ENCODE measurements at places on chromosomes 4 and X.

- DNase-seq: no peak
Observed at GRCh38 chrX:139026811-139027210, 315.3 kb upstream of the FGF13 start.

- DNase-seq: no peak
Observed at GRCh38 chr4:1210971-1211370, 38.0 kb downstream of the CTBP1 start.

DNA sequence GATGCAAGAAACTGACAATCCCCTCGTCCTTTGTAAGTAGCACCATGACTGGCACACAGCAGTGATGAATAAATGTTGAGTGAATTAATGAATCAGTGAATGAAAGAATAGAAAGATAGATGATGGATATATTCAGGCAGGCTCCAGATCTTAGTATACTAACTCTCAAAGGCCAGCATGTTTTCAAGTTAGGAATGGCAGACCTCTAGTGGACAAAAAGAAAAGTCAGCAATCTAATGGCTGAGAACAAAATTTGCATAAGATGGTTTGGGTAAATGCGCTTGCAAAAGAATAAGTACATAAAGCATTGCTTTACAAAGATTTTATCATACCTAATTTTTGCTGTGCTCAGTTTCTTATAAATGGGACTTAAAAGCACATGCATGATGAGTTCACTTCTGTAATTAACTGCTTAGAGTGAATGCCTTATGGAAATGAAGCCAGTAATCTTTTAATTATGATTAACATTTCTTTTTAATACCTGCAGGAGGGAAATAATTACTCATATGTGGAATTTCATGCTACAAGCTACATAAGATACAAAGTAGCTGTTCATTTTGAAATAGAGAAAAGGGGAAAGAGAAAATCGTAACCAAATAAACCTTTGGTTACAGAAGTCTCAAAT, 126.9 kb upstream of the GPRIN3 start:
- peak; percentile 8 for DNase-seq

- DNase-seq: no peak
Observed at GRCh38 chr4:160136021-160136420, 1033.1 kb downstream of the RAPGEF2 start.

GRCh38 chr4:176393306-176394013, 73.7 kb downstream of the SPCS3 start:
- DNase-seq: peak; percentile 16

GRCh38 chr4:168648929-168649328, 152.1 kb downstream of the PALLD start:
- DNase-seq: no peak

DNA sequence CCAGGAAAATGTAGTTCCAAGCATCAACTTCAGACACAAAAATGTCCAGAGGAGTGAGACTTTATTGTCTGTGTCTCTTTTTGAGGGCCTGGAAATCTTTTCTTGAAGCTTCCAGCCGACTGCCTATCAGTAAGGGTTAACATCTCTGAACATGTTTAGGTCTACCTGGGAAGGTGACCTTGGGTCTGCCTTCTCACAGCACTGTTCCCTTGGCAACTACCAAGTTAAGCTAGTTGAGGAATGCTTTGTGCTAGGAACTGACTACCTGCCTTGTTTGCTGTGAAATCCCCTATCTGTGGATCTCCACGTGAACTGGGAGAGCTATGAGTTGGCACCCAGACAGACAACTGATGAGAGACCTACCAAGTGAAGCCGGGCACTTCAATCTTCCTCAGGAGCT, 81.6 kb downstream of the PPEF2 start:
- DNase-seq: no peak

DNA sequence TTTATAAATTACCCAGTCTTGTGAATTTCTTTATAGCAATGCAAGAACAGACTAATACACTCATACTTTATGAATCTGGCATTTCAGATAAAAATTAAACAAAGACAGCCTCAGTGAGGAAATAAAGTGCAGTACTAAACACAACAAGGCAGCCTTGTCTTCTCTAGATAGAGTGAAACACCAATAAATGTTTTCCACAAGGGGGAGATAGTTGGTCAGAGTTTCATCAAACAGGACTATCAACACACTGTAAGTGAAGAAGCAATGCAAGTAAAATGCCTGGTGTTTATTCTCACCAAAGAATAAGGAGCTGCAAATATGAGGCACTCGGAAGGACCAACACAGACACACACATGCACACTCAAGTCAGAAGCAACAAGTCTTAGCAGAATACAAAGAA, 62.8 kb downstream of the FAM9B start:
- DNase-seq: no peak

DNA sequence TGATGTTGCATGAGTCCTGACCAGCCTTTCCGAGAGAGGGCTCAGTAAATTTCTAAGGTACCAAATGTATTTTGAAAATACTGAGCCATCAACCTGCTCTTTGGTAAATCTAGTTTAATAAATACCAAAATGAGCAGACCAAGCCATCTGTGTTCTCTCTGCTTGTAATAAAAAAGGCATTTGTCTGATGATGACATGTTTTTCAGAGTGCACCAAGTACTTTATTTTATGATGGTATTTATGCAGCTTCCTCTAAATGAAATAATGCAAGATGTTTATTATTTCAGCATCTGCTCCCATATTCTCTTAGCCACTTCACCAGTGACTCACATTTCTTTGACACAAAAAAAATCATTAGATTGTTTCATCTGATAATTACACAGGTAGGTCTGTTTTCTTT, 700.5 kb downstream of the TRIML1 start:
- no peak for DNase-seq

Data from H7 (cell line).